BJ (cell line): ENCODE measurements at places on chromosomes 2 and 18.

DNA sequence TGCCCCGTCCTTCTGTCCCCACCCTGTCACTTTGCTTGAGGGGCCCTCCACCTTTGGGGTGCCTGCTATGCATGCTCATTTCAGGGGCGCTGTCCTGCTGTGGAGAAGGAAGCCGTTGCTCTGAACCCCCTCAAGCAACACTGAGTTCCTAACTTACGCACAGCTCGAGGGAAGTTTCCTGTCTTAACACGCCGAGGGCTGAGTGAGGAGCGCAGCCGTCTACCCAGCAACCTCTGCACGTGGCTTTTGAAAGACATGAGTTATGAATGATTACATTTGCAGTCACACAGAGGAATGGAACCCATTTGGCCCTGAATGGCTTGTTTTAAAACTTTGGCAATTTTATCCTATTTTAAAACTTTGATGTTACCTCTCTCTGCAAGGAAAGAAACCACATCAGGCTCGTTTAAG lies 14.0 kb downstream of the RAMP1 start:
- no peak for DNase-seq

GRCh38 chr18:11654736-11655605 lies 34.1 kb upstream of the GNAL start:
- no peak for DNase-seq

- DNase-seq = peak; percentile 83
Observed at GRCh38 chr18:26480897-26481795, 67.2 kb downstream of the KCTD1 start.

DNA sequence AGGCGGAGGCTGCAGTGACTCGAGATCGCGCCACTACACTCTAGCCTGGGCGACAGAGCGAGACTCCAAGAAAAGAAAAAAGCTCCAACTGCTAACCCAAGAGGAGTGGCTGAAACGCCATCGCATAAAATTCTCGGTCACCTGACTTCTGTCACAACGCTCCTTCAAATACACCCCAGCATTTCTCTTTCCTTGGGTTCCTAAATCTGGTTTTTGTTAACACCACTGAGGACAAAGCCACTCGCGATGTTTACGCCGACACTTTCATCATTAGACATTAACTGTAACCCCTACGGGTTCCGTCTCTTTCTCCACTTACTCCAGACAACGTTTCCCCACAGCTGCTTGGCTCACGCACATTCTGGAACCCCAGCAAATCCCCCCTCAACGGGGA lies 679 bp downstream of the CLK1 start:
- no peak for DNase-seq

DNA sequence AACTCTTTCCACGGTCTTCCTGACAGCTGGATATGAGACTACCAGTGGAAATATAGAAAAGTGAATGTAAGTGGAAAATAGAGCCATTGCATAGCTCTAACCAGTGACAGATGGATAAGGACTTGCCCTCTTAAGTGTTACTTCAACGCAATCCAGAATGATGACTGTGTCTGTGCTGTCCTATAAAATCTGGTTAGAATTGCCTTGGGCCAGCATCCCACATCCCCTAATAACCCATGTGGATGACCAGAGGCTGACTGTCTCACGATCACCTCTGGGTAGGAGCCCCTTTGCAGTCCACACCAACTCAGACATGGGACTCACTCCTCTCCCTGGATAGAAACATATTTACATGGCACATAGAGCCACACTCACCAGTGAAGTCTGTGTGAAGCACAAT lies 186.6 kb downstream of the C1D start:
- DNase-seq = peak; percentile 84

DNA sequence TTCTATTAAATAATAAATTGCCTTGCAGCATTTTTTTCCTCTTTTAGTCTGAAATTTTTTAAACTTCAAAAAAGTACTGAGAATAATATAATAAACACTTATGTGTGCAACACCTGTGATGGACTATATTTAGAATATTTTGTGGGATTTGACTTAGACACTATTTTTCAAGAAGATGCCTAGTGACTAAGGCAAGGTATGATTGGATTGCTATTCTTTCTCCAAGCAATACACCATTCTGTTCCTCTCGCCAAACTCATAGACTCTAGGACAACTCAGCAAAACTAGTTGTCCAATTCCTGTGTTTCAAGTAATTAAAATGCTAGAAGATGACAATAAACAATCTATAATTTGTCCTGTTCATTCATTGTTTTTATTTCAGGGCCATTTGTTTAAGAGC lies 75.9 kb downstream of the METTL4 start:
- no peak for DNase-seq

- DNase-seq = no peak
Observed at GRCh38 chr2:174546519-174547506, 50.8 kb downstream of the WIPF1 start.

DNA sequence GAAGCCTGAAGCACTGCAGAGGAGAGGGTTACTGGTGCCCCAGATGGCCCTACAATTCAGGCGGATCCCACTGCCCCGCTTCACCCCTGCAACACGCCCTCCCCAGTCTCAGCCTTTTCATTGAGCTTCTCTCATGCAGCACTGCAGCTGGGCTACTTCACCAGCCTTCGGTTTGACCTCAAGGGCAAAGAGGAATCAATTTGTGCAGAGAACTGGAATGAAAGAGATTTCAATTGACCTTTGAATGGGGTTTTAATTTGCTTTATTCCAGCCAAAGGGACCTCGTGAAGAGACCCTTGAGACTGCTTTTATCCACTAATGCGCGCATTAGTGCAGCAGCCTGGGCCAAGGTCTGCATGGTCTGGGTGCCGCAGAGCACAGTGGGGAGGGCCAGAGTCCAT lies 8.8 kb upstream of the POMC start:
- no peak for DNase-seq

DNA sequence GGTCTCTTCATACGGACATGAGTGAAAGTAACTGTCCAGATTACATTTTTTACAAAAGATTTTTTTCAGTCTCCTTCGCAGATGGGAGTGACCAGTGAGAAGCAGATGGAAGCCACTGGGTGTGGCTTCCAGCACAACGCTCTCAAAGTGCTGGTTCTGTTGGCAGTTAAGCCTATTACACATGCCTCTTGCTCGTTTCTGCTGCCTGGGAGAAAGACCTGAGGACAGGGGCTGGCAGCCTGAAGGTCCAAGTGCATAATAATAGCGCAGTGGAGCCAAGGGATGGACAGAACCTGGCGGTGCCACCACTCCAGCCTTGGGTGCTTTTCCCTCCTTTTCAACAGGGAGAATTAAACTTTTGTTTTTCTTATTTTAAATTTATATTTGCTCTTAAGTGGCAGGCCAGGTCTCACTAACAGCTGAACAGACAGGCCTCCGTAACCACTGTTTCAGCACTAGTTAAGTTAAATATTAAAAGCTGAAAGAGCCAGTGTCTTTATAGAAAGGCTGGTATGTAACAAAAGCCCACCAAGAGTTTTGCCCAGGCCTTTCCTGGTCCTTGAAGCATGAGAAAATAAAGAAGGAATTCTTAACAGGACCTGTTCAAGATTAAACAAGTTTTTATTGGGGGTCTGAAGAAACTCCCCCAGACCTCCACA lies 1.2 kb upstream of the SKA1 start:
- no peak for DNase-seq

DNA sequence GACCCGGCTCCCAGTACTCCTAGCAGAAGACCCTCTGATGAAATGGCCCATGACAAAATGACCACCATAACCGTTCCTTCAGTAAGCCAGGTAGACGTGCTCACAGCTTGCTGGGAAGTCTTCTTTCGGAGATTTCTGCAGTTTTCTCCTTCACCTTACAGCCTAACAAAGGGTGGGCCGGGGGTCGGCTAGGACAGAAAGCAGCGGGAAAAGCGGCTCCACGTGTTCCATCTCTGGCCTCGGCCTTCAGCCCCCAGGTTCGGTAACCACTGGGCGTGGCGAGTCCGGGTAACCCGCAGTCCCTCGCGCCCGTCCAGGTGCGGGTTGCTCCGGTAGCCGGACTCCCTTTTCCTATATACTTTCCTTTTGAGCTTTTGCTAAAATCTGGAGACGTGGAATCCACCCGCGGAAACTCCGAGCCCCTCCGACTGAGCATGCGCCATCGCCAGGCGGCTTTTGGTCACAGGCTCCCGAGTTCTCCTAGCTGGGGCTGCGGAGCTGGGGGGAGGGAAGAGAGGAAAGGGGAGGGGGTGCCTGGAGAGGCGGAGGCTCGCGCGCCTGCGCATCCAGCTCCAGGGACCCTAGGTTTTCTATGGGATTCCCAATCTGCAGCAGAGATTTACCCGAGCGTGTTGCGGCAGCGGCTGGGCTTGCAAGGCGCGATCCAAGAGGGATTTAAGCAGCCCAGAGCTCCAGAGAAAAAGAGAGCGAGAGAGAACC lies at the start of gene VSNL1:
VSNL1 (plus strand) TSS at position 604 of the 720 bp plus-strand sequence. CDS start 51,379 bp downstream, outside the sequence.
- DNase-seq = no peak

DNA sequence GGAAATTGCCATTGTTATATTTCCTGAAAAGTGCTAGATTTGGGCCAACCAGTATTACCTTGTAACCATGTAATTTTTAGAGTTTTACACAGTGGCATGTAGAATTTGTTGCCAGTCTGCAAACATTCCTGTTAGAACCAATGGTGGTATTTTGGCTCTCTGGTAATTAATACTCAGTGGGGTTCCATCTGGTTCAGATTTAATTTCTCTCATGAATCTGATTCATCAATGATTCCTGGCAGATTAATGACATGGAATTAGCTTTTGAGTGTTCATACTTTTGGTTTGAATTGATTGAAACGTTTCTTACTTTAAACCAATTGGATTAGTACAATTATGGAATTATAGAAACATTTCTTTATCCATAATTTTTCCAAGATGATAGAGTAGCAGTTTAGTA lies 93.2 kb downstream of the MC4R start:
- DNase-seq = no peak
